ENCODE measurements at places on chromosomes 1 and 21. TPM values are rescaled to one million over a fixed set of nuclear protein-coding genes. Genes with fewer than 3 reads are reported as not detected.

GRCh38 chr1:211236633-211237320 lies 22.4 kb upstream of the RCOR3 start:
- DNase-seq: no peak

DNA sequence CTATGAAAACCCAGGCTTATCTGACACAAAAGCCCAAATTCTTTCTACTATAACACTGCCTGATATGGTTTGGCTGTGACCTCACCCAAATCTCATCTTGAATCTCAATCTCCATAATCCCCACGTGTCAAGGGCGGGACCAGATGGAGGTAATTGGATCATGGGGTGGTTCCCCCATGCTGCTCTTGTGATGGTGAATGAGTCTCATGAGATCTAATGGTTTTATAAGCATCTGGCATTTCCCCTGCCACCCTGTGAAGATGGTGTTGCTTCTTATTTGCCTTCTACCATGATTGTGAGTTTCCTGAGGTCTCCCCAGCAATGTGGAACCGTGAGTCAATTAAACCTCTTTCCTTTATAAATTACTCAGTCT lies 123.3 kb upstream of the USP24 start:
- DNase-seq: no peak

Gene TMEM269
- 0.47 TPM for polyA plus RNA-seq

Gene C8B
- polyA plus RNA-seq: 0.74 TPM

All from left renal pelvis (tissue), 4 donors.